Epithelial cell of alveolus of lung (primary cell): ENCODE measurements at places on chromosomes 4 and X. TPM values are rescaled to one million over a fixed set of nuclear protein-coding genes. Genes with fewer than 3 reads are reported as not detected.

Gene FGF5
- total RNA-seq: 3.1 and 3.4 TPM in 2 replicates

Gene MAGEA10
- not detected in 2 replicates for total RNA-seq

Gene USP17L20
- total RNA-seq: not detected in 2 replicates

Gene RPA4
- total RNA-seq: 0.39 and 0.72 TPM in 2 replicates

Gene LIMCH1
- total RNA-seq: 1.4 and 11.7 TPM in 2 replicates

Gene UBL4A
- 42.8 and 49.4 TPM in 2 replicates for total RNA-seq

Gene DTHD1
- total RNA-seq: not detected in 2 replicates

Gene N4BP2
- 3.9 and 4.8 TPM in 2 replicates for total RNA-seq

Gene SLC25A31
- total RNA-seq: not detected in 2 replicates

Gene UCP1
- total RNA-seq: not detected in 2 replicates

Gene ARAP2
- total RNA-seq: under 0.01 and 2.6 TPM in 2 replicates

Gene GLRB
- 1.1 and 5.8 TPM in 2 replicates for total RNA-seq

Gene ARSJ
- 22.8 and 34.6 TPM in 2 replicates for total RNA-seq

Gene IQCM
- total RNA-seq: not detected in 2 replicates

Gene DGAT2L6
- not detected in 2 replicates for total RNA-seq

Gene TCEAL6
- not detected in 2 replicates for total RNA-seq

Gene HSFX2
- total RNA-seq: 0.13 and 0.40 TPM in 2 replicates

Gene RGS12
- total RNA-seq: 12.9 and 18.7 TPM in 2 replicates

Gene VEGFD
- total RNA-seq: not detected in 2 replicates

Gene AKAP17A
- 18.2 and 33.0 TPM in 2 replicates for total RNA-seq

Gene RNF128
- 1.6 and 3.7 TPM in 2 replicates for total RNA-seq

Gene PAK3
- 0.32 and 0.52 TPM in 2 replicates for total RNA-seq

Gene SULT1E1
- total RNA-seq: 13.6 and 23.7 TPM in 2 replicates

Gene SHISA3
- 4.3 and 46.2 TPM in 2 replicates for total RNA-seq

Gene FREM3
- total RNA-seq: not detected in 2 replicates

Gene CLTRN
- total RNA-seq: 0.32 and 0.78 TPM in 2 replicates

Gene EPGN
- total RNA-seq: not detected in 2 replicates

Gene FRYL
- 16.8 and 33.8 TPM in 2 replicates for total RNA-seq

Gene SLC6A14
- total RNA-seq: under 0.01 TPM in 1 of 2 replicates, not detected in the other

Gene CFAP47
- total RNA-seq: not detected in 2 replicates

Gene TLR1
- total RNA-seq: 0.39 TPM in 1 of 2 replicates, not detected in the other

Gene NR3C2
- total RNA-seq: 0.24 and 1.3 TPM in 2 replicates

Gene AFM
- not detected in 2 replicates for total RNA-seq

Gene UGT2B11
- not detected in 2 replicates for total RNA-seq

Gene TRMT10A
- total RNA-seq: 4.3 and 8.9 TPM in 2 replicates
